ENCODE measurements at places on chromosomes 7 and 10.

DNA sequence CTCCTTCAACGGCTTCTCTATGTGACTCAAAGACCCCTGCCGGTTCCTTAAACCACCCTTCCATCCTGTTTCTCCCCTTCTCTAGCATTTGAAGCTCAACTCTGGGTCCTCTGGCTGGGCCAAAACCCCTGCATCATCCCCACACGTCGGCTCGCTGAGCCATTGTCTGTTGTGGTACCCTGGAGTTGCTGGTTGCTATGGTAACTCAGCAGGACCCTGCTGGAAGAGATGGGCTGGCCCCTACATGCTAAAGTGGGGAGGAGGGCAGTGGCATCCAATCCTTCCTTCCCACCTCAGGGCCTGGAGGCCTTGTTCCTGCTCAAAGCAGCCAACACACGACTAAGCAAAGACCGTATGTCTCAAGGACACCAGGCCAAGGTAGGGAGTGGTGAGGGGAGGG is 452.5 kb downstream of the PLXNA4 start:
- DNase-seq, result peak; percentile 70

- peak; percentile 25 for DNase-seq
Measured at GRCh38 chr10:52488606-52489485, 174.8 kb downstream of the DKK1 start.

DNA sequence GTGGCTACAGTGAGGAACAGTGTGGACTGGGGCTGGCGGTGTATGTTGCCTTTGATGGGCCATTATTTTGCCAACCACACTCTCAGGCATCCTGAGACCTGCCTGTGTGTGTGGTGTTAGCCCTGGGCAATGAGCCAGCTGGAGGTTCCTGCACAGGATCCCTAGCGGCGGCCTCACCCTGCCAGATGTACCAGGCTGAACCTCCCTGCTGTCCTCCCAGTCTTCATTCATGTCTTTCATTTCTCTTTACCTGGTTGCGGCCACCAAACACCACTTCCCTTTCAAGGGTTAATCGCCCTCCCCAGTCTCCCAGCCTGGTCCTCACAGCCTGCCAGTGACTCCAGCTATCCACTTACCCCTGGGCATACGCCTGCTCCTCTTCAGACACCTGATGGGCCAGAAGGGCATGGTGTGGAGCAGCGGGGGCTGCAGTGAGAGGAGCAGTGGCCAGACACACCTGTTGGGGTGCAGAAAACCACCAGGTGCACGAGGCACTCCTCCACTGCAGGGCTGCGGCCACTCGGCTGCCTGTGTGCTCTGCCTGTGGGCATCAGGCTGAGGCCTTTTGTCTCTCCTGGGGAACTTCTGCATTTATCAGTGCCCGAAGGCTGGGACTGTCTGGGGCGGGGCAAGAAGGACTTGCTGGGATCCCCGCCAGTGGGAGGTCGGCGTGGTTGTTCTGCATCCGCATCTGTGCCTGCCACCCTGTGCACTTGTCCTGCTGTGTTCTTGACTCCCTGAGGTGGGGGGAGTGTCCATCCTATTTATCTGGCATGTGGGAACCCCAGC is 111.6 kb downstream of the ARHGAP22 start:
- DNase-seq, result no peak

DNA sequence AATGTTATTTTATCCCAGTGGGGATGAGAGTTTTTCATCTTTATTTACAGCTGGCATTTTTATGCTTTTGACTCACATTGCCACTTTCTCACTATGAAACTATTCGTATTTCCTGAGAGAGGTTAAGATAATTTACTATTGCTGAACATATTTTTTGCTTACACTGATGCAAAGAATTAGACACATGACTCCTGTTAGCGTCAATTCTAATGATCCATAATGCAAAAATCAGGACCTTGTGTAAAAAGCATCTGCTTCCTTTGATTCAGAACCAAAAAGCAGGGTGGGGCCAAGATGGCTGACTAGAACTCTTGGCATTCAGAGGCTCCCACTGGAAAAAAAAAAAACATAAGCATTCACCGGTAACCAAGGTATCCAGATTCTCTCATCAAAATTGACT is 464.8 kb downstream of the SEMA3D start:
- no peak for DNase-seq

- DNase-seq, result no peak
Measured at GRCh38 chr7:18555968-18556367, 60.4 kb downstream of the HDAC9 start.

DNA sequence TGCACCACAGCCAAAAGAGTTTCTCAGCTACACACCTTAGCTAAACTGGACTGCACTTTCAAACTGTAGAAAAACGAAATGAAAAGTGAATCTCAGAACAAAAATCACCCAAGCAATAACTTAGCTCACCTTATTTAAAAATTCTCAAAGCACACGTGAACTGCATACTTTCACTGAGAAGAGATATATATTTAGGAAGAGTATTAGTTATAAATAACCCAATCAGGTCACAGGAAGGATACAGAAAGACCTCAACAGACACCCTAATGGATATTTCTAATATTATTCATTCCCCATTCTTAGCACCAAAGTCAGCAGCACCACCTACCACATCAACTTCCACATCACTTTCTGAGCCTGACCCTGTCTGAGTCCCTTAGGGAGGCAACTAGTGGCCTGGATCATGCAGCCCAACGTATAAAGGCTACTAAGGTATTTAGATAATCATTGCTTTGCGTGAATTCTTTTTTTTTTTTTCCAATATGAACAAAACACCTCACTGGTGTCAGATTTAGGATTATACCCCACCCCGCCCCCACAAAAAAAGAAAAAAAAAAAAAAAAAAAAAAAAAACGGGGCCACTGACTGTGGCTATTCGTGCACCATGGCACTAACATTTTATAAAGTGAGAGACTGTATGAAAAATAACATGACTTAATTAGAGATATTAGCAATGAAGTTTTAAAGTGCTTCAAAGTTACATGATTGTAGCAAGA is 2.6 kb downstream of the ABI1 start:
- no peak for DNase-seq

DNA sequence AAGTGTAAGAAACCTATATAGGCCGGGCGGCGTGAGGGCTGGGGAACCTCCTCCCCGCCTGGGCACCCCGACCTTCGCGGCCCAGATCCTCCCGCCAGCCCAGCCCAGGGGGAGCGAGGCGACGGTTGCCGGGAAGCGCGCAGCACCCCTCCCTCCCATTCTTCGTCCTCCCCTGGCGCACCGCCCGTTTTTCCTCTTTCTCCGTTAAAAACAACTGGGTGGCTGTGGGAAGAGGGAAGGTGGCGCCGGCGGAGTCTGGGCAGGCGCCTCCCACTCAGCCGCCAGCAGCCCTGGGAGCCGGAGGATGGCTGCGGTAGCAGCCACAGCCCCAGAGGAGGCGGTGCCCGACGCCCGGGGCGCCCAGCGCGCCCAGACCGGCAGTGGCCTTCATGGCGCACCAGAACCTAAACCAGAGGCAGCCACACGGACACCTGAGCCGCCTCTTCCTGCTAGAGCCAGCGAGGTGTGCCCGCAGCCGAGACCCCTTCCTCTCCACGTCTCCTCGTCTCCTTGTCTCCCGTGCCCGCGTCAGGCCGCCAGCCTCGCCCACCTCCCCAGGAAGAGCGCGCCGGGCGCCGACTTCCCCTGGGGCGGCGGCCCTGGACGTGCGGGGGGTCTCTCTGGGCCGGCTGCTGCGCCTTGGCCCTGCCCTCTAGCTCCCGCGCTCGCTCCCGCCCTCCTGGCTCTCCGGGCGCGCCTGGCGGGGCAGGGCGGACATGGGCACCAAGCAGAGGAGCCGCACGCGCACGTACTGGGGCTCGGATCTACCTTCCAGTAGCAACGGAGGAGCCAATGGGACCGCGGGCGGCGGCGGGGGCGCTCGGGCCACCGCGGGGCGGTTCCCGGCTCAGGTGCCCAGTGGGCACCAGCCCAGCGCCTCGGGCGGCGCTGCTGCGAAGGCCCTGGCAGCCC is 32.8 kb upstream of the SFTPD start:
- DNase-seq, result peak; percentile 77

DNA sequence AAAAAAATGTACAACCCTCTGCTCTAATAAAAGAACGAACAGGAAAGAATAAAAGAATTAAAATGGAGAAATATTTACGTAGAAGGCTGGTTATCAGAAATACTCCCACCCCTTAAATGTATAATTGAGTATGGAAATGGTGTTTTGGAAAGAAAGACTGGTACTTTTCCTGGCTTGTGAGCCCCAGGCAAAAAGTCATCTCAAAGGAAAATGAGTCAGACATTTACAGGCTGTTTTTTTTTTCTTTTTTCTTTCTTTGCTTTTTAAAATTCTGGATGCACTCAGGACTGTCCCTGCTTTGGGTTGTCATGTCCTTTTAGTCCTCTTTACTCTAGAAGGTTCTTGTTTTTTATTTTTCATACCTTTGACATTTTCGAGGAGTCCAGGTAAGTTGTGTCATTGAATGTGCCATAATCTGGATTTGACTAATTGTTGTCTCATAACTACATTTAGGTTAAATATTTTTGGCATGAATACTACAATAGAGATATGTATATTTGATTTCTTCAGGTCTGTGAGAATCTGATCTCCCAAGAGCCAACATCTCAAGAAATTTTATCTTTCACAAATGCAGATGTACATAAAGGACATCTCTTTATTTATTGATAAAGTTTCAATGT is 313.0 kb upstream of the GLI3 start:
- no peak for DNase-seq

DNA sequence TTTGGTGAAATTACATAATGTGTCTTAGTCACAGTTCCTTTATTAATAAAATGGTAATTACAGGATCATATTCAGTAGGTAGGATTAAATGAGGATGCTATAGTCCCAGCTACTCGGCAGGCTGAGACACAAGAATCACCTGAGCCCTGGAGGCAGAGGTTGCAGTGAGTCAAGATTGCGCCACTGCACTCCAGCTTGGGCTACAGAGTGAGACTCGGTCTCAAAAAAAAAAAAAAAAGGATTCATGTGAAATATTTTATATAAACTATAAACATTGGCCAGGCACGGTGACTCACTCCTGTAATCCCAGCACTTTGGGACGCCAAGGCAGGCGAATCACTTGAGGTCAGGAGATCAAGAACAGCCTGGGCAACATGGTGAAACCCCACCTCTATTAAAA is 197.9 kb downstream of the IMMP2L start:
- no peak for DNase-seq

DNA sequence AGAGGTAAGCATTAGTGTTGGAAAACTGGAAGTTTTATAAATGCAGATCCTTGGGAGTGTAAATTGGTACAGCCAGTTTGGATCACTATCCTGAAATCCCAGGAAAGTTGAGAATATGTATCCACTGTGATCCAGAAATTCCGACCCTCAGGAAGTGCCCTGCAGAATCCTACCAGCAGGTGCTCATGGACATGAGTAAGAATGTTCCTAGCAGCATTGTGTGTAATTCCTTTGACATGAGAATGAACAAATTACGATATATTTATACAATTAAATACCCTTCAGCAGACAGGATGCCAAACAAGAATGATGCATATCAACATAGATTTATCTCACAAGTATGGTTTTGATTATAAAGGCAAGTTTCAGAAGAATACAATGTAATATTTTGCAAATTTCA is 181.6 kb downstream of the XPNPEP1 start:
- DNase-seq, result no peak

- DNase-seq, result no peak
Measured at GRCh38 chr10:30185916-30186315, 126.5 kb upstream of the JCAD start.

DNA sequence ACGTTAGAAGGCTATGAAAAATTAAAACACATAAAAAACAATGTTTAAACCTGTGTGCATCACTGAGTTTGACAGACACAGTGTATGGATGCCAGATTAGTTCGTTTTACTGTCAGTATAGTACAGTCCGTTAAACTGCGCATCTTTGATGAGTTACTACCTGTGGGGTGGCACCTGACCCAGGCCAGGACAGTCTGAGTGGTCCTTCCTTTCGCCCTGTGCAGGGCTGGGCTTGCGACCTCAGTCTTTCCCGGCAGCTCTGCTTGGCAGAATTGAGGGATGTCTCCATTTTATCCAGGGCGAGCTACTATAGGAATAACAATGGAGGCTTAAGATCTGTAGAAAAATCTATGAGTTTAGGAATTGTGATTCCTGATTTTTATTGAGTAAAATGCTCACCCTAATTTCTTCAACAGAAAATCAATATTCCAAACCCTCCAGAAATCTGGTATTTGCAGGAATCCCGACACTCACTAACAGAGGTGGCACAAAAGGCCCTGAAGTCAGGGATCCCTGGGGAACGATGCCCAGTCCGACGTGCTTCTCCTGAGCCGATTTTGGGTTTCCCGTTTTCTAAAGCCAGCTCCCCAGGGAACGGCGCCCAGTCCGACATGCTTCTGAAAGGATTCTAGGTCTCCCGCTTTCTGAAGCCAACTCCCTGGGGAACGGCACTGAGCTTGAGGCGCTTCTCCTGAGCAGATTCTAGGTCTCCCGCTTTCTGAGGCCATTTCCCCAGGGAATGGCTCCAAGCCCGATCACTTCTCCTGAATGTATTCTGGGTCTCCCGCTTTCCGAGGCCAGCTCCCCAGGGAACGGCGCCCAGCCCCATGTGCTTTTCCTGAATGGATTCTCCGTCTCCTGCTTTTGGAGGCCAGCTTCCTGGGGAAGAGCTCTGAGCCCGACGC is 377.6 kb downstream of the DNAJB6 start:
- no peak for DNase-seq

Measured in iPS-NIHi11 (cell line).